ENCODE measurements at places on chromosomes 16 and 17.

DNA sequence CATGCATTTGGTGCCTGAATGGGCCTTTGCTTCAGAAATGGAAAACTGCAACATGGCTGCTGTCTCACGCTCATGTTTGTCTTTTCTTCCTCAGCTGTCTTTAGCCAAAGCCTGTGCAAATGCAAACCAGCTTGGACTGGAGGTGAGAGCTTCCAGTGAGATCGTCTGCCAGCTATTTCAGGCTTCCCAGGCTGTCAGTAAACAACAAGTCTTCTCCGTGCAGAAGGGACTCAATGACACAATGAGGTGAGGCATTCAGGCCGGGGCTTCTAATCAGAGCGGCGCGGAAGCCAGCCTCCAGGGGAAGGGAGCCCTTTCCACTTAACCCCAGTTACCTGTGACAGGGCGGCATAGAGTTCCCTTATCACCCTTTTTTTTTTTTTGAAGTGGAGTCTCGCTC lies 14.3 kb downstream of the CCNF start:
- DNase-seq = no peak

GRCh38 chr17:28858801-28859355 lies 4.1 kb downstream of the ERAL1 start:
- no peak for DNase-seq

- no peak for DNase-seq
Observed at GRCh38 chr17:54096216-54096615, 273.5 kb downstream of the KIF2B start.

DNA sequence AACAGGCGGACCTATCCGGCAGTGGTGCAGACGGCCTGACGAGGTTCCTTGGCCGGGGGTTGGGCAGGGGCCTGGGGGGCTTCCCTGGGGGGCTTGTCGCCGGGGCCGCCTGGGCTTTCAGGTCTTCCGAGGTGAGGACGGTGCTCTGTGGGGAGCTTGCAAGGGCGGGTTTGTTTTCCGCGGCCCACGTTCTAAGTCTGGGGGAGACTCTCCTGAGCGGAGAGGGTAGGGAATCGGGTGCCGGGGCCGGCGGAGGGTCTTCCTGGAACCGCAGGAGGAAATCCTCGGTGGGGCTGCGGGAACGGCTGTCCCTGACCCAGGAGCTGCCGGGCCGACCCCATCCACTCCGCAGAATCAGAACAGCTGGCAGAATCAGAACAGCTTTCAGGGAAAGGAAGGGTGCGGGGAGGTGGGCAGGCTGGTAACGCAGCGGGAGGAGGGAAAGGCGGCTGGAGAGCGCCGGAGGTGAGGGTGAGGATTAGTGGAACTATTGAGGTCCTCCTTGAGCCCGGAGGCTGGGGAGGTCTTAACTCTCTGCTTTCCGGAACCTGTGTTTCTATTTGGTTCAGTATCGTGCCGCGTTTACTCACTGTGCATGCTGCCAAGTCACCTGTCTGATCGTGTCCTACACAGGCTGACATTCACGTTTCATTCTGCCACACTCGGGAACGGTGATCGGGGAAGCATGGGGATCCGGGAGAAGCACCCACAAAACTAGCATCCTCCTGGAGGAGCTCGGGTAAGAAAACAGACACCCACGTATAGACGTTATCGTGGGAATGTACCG lies 28.9 kb downstream of the CPSF4L start:
- DNase-seq = no peak

- DNase-seq = peak; percentile 48
Observed at GRCh38 chr17:48678141-48678971, 44.0 kb downstream of the PRAC1 start.

DNA sequence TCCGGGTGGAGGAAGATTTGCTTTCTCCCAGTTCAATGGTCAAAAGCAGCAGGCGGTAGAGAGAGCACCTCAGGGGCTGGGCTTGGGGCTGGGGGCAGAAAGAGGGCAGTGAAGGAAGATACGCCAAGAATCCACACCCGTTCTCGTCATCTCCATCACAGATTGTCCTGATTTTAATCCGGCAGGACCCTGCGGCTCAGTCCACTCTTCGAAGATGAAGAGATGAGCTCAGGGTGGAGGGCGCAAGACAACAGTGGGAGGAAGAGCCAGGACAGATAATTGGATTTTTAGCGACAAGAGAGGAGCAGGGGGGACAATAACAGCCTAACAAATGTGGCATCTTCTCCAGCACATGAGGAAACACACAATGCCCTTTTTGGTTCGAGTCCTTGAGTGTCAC lies 165.9 kb downstream of the SDK2 start:
- no peak for DNase-seq

GRCh38 chr17:2718150-2718938 lies 6.8 kb upstream of the CLUH start:
- DNase-seq = peak; percentile 50

DNA sequence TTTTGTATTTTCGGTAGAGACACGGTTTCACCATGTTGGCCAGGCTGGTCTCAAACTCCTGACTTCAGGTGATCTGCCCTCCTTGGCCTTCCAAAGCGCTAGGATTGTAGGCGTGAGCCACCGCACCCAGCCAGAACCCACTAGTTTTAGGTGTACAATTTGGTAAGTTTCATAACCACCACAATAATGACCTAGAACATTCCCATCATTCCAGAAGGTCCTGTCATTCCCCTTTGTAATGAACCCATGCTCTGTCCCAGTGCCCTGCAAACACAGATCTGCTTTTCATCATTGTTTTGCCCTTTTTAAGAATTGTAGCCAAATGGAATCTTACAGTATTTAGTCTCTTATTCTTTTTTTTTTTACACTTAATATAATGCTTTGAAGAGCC lies 35.6 kb upstream of the IRF8 start:
- no peak for DNase-seq

Data from HepG2 (cell line).